ENCODE measurements at places on chromosomes 5 and 9.
A peak's percentile ranks its signal among the peaks of the same experiment; 100 is the strongest.

DNA sequence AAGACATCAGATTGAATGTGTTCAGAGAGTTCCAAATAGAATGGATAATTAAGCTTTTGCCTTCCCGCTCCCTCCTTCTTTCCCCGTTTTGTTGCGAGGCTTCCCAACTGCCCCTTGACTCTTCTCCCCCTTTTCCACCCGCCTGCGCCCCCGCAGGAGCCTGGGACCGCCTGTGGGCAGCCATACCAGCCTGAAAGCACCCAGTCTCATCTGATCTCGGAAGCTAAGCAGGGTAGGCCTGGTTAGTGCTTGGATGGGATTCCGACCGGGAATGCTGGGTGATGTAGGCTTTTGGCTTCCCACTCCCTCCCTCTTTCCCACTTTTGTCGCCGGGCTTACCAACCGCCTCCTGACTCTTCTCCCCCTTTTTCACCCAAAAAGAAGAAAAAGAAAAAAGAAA, 6.8 kb upstream of the HSD17B4 start:
- no peak for DNase-seq

DNA sequence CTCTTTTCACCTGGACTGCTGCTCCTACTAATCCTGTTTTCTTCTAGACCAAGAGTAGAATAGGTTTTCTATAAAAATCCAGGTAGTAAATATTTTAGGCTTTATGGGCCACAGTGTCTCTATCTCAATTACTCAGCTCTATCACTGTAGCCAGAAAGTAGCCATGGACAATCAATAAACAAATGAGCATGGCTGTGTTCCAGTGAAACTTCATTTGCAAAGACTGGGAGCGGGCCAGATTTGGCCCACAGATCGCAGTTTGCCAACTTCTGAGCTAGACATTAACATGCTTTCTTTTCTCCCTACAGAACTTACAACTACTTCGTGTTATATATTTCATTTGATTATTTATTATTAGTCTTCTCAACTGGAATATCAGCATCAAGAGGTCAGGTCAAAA, 30.2 kb downstream of the BRINP1 start:
- DNase-seq: no peak

GRCh38 chr9:120916588-120916987, 10.0 kb downstream of the TRAF1 start:
- no peak for DNase-seq

DNA sequence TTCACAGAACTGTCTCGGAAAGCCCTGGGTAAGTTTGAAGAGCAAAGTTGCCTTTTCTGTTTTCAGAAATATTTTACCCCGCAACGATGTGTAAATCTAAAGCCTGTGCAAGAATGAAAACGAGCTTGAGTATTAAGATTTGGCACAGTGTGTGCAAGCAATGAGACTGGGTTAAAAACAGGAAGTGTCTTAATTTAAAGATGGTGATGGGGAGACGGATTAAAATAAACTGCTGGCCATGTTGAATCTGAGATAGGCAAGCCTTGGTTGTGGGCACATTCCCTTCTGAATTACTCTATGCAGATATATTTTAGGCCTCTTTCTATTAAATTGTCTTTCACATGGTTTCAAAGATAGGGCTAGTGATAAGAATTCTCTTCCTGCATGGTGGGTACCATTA, 294.2 kb upstream of the DMRT1 start:
- DNase-seq: no peak

DNA sequence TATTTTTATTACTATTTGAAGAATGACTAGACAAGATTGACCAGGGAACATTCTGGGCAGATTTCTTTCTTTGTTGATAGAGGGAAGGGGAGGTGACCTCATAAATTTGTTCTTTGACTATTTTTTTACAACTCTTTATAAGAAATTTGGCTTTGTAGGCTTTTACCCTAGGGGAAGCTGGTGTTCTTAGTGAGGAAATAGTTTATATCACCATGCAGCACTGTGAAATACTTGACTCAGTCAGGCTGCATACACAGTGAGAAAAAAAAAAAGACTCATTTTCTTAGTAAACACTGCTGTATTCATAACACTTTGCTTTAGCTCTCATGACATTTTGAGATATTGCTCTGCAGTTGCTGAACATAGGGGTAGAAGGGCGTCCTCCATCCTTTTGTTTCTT, 336.6 kb upstream of the PIK3R1 start:
- DNase-seq: no peak

GRCh38 chr5:97119007-97119390, 23.4 kb downstream of the LIX1 start:
- DNase-seq: no peak

GRCh38 chr9:122095010-122095767, 2.1 kb upstream of the TTLL11 start:
- peak; percentile 66 for DNase-seq

- no peak for DNase-seq
Observed at GRCh38 chr9:134830126-134830525, 50.5 kb upstream of the FCN2 start.

DNA sequence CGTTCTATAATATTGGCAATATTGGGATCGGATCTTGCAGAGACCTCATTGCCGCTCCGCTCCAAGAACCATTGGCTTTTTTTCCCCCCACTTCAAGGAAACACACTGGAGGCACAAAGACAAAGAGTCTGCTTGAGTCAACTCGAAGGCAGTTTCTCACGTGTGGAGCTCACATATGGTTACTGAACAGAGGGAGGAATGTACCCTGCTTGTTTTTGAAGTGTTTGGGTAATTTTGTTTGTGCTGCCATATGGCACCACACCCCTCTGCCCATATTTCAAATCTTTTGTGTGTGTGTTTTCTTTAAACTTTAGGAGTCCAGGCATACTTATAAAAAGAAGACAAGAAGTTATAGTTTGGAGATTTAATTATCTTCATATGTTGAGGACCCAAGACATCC, 595.9 kb downstream of the DTWD2 start:
- no peak for DNase-seq

- DNase-seq: peak; percentile 20
Observed at GRCh38 chr5:124453221-124454051, 293.0 kb downstream of the ZNF608 start.

DNA sequence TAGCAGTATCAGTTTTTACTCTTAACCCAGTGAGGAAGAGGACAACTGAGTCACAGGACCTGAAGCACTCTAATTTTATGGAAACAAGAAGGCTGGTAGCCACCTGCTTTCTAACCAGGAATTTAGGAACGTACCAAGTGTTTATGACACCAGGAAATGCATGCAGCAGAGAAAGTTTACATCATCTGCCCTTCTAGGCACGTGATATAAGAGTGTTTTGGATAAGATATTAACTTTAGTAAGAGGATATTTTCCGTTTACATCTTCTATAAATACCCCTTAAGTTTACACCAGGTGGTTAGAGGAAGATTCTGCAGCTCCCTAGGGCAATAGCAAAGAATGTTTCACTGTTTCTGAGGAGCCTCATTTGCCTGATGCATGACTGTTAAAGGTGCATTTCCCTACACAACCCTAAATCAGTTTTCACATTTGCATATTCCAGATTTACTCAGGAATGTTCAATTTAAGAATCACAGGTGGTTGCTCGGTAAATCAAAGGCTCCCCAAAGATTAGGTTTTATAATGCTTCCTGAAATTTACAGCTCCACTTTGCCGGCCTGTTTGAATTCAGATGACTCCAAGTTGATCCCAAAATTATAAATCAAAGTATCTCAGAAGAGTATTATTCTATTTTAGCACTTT, 1.8 kb downstream of the TSC1 start:
- DNase-seq: no peak

DNA sequence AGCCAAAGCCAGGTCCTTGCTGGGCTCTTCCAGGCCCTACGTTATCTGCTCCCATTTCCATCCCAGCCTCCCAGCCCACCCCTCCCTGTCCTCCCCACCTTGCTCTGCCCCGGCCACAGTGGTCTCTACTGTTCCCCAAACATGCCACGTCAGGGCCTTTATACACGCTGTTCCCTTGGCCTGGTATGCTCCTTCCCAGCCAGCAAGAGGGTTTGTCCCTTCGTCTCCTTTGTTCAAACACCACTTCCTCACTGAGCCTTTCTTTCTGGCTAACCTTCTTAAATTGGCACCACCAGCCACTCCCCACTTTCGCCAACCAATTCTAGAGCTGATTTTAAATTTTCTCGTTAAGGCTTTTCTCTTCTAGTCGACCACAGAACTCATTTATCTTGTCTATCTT, 9.8 kb downstream of the SH2D3C start:
- no peak for DNase-seq

DNA sequence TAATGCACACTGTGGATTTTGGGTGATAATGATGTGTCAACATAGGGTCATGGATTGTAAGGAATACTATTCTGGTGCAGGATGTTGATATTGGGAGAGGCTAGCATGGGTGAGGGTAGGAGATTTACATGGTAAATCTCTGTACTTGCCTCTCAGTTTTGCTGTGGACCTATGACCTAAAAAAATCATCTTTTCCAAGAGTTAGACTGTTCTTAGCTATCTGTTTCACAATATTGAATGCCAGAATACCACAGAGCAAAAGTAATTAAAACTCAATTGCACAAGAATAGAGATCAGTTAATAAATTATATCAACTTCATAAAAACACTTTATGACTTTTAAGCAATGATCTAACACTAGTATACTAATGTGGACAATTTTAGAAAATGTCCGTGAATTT, 651.6 kb downstream of the HTR1A start:
- no peak for DNase-seq

- DNase-seq: no peak
Observed at GRCh38 chr5:45578270-45578669, 117.9 kb downstream of the HCN1 start.

- no peak for DNase-seq
Observed at GRCh38 chr9:96342571-96343245, 40.7 kb upstream of the HSD17B3 start.

DNA sequence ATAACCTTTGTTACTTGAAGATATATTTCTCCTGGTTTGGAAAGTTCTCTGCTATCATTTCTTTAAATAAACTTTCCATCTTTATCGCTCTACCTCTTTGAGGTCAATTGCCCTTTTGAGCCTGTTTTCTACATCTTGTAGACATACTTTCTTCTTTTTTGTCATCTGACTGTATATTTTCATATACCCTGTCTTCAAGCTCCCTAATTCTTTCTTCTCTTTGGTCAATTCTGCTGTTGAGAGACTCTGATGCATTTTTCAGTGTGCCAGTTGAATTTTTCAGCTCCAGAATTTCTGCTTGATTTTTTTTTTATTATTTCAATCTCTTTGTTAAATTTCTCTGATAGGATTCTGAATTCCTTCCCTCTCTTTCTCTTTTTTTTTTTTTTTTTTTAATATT, 511.2 kb upstream of the GRAMD2B start:
- DNase-seq: no peak

- DNase-seq: peak; percentile 32
Observed at GRCh38 chr9:4923580-4924544, 61.2 kb upstream of the JAK2 start.

GRCh38 chr9:36590231-36590630, 17.5 kb downstream of the MELK start:
- no peak for DNase-seq

- DNase-seq: no peak
Observed at GRCh38 chr5:33588654-33589372, 148.0 kb downstream of the TARS1 start.

DNA sequence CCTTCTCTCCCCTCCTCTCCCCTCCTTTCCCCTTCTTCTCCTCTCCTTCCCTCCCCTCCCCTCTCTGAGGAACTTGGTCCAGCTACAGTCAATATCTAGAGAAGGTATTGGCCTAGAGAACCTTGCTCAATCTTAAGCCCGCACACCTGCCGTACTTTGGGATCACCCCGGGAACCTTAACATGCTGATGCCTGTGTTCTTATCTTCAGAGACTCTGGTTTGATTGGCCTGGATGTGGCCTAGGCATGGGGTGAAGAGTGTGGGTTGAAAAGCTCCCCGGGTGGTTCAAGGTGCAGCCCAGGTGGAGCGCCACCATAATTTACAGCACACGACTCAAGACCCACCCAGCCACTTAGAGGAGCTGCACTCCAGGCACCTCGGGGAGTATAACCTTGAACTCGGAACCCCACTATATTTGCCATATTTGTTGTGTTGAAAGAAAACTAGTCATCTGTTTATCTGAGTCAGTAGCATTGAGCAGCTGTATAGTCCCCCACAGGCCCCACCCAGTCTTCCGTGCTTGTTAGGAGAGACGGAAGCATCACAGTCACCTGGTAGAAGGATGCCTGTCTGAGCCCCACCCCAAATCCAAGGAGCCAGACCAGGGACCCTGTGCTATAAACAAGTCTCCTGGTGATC, 14.4 kb upstream of the PHF19 start:
- DNase-seq: peak; percentile 49

DNA sequence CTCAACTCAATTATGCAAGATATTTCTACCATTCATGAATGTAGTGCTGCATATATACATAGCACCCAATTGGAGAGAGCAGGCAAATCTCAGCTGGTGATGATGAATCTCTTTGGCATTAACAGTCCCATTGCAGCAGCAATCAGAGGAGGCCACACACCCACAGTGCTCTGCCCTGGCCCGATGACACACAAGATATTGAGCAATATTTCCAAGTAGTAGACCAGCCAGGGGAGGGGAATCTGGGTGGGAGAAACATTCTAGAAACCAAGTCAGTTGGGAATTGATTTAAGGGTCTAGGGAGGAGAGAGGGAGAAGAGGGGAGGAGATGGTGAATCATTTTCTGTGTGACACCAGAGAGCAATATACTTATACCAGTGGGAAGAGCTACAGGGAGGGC, 14.9 kb upstream of the C5orf63 start:
- DNase-seq: peak; percentile 28

GRCh38 chr5:11046160-11046559, 285.1 kb upstream of the DAP start:
- peak; percentile 21 for DNase-seq

Measured in SW480 (cell line).